Suppressor macrophage treated with lipopolysaccharide for 1 hour (primary cell): ENCODE measurements at places on chromosomes 6 and 20.
A peak's percentile ranks its signal among the peaks of the same experiment; 100 is the strongest.

GRCh38 chr6:118509009-118509617 is 39.0 kb upstream of the PLN start:
- DNase-seq = peak; percentile 7

GRCh38 chr6:51199105-51199552 is 380.5 kb downstream of the TFAP2B start:
- DNase-seq = no peak

- DNase-seq = no peak
Observed at GRCh38 chr6:89750338-89750737, 69.3 kb downstream of the MDN1 start.

- peak; percentile 95 for DNase-seq
Observed at GRCh38 chr6:31493875-31494694, 3.9 kb upstream of the MICB start.

GRCh38 chr20:53335555-53335954 is 258.1 kb downstream of the ZNF217 start:
- no peak for DNase-seq

DNA sequence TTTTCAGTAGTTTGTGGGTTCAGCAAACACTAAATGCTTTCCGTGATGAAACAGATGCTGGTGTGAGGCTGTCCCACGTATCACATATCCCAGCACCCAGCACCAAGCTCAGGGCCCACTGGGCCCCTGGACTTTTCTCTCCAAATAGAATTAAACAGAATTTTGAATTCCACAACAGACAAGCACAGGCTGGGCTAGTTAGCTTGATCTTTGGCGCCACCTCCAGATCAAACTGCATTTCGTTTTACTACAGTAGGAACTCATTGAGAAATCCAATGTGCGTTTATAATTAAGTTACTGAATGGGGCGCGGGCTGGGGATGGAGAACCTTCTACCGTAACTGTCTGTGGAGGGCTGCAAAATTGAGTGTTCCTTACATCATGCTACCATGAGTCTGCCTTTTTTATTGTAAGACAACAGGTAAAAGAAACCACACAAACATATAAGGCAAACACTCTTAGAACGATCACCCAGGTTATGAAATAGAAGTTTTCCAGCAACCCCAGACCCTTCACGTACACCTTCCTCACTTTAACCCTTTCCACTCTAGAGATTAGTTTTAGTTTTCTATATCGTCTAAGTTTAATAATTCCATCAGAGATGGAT is 107.8 kb downstream of the ZFP64 start:
- DNase-seq = peak; percentile 65

GRCh38 chr20:8722277-8722928 is 346.5 kb upstream of the PLCB4 start:
- DNase-seq = peak; percentile 82

DNA sequence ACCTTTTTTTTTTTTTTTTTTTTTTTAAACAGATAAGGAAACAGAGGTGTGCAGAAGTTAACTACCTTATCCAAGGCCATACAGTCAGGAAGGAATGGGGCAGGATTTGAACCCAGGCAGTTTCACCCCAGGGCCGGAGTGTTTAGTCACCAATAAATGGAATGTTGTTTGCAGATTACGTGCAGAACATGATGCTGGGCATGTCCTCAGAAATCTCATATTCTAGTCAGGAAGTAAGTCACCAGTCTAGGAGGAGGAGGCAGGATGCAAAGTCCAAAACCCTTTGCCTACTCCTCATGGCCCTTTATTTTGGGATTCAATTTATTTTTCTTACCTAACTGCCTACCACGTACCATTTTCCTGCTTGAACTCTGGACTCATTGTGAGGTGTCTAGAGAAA is 57.1 kb upstream of the LRRC1 start:
- DNase-seq = no peak

GRCh38 chr6:168562576-168563151 is 121.7 kb downstream of the SMOC2 start:
- no peak for DNase-seq

- DNase-seq = no peak
Observed at GRCh38 chr6:10640412-10640811, 54.0 kb downstream of the C6orf52 start.

GRCh38 chr6:137866200-137866913 is 702 bp upstream of the TNFAIP3 start:
- DNase-seq = no peak

GRCh38 chr6:38572186-38572813 is 67.4 kb downstream of the BTBD9 start:
- no peak for DNase-seq

GRCh38 chr6:2911171-2911570 is 8.1 kb upstream of the SERPINB9 start:
- DNase-seq = no peak

GRCh38 chr6:113734982-113735381 is 122.2 kb upstream of the MARCKS start:
- peak; percentile 81 for DNase-seq

- DNase-seq = no peak
Observed at GRCh38 chr6:157768863-157769551, 54.0 kb upstream of the SNX9 start.

- DNase-seq = no peak
Observed at GRCh38 chr6:107386340-107386739, 73.0 kb downstream of the PDSS2 start.

GRCh38 chr6:40049128-40049527 is 114.9 kb upstream of the MOCS1 start:
- DNase-seq = no peak

GRCh38 chr6:93376026-93376540 is 43.3 kb downstream of the EPHA7 start:
- DNase-seq = no peak

DNA sequence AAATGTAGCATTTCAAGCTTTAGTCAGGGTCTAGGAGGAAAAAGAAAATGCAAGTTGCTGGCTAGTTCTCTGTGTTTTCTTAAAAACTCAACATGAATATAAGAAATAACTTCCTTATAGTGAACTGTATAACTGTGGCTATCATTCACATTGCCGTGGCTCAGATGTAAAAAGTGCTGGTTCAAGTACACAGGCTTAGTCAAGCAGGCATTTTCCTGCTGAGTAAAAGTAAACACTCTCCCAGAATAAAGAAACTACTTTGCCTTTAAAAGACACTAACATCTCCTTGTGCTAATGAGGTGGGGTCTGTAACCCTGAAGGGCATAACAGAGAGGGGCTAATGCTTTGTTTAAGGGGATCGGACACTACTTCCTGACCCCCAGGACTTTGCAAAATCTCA is 3.3 kb downstream of the ATP5F1E start:
- no peak for DNase-seq

DNA sequence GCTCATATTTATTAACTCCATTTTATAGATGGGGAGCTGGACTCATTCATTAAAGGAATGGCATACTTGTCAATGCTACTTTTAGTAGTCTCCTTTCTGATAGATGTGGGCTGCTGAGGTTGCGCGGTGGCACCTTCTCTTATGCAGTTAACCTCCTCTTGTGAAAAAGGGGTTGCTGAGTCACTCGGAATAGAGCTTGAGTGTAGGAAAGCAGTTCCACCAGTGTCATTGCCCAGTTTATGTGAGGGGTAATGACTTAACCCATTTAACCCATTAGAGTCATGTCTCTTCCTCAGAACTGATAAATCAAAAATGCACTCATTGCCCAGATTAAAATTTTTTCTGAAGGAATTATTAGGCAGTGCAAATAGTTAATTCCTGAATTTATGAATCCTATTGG is 6.3 kb downstream of the MAPK14 start:
- peak; percentile 73 for DNase-seq

DNA sequence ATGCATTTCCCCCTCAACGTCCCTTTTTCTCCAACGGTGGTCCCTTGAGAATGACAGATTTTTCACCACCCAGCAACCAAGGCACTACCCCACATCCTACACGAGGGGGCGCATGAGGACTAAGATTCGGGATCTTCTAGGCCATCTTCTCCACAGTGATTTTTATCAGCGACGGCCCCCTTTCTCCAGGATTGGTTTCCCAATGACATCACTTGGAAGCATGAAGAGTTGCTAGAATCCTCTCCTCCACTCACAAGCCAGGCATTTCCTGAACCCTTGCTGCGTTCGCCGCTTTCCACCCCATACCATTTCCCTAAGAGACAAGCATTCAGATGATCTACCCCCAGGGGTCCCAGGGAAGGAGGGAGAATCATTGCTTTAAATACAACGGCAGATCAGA is 252.0 kb downstream of the HIVEP2 start:
- DNase-seq = peak; percentile 76

GRCh38 chr20:34522969-34523871 is 7.0 kb downstream of the DYNLRB1 start:
- DNase-seq = peak; percentile 46

- DNase-seq = no peak
Observed at GRCh38 chr6:7413151-7413823, 23.7 kb downstream of the RIOK1 start.

GRCh38 chr6:34993213-34993612 is 104.2 kb downstream of the ANKS1A start:
- DNase-seq = no peak

GRCh38 chr20:36591854-36592641 is 13.5 kb upstream of the RAB5IF start:
- DNase-seq = no peak

DNA sequence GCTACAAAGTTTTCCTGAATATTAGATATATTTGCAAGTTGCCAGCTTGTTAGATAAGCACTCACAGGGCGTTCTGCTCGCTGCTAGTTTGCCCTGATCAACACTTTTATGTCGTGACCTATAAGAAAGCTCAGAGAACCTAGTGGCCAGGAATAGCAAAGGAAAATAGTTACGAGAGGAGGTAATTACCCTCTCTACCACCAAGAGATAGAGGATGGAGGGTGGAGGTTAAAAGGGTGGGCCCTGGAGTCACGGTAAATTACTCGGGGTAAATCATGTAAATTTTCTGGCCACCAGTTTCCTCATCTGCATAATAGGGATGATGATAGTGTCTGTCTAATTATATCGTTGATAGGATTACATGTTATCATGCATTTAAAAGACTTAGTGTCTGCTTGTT is 87.2 kb downstream of the JPH2 start:
- no peak for DNase-seq

DNA sequence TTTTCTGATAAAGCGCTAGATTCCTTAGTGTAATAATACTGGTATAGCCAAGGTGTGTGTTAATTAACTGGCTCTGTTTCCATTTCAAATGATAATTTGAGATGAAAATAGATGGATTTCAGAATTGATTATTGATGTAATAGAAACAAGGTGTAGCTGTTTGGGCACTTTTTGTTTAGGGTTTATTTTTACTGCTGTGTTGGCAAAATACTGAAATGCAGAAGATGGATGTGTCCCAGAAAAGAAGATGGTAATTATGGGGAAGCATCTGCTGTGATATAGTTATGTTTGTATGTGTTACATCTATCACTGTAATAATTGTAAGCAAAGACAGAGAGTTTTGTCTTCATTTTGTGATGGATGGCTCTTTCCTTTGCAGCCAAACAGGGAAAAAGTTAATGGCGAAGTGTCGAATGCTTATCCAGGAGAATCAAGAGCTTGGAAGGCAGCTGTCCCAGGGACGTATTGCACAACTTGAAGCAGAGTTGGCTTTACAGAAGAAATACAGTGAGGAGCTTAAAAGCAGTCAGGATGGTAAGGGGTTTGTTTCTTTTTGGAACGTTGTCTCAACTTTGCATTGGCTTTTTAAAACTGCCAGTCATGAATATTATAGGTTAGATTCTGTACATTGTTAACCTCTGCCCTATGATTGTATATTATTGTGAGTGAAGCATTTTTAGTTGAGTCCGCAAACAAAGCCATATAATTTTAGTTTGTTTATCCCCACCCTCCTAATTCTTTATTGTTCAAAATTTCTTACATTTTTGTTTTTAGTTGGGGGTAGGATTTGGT is 8.6 kb upstream of the ACAT2 start:
- no peak for DNase-seq

- DNase-seq = no peak
Observed at GRCh38 chr6:94735270-94735669, 842.1 kb upstream of the MANEA start.

GRCh38 chr6:41209547-41210320 is 8.8 kb upstream of the TREML2 start:
- no peak for DNase-seq

DNA sequence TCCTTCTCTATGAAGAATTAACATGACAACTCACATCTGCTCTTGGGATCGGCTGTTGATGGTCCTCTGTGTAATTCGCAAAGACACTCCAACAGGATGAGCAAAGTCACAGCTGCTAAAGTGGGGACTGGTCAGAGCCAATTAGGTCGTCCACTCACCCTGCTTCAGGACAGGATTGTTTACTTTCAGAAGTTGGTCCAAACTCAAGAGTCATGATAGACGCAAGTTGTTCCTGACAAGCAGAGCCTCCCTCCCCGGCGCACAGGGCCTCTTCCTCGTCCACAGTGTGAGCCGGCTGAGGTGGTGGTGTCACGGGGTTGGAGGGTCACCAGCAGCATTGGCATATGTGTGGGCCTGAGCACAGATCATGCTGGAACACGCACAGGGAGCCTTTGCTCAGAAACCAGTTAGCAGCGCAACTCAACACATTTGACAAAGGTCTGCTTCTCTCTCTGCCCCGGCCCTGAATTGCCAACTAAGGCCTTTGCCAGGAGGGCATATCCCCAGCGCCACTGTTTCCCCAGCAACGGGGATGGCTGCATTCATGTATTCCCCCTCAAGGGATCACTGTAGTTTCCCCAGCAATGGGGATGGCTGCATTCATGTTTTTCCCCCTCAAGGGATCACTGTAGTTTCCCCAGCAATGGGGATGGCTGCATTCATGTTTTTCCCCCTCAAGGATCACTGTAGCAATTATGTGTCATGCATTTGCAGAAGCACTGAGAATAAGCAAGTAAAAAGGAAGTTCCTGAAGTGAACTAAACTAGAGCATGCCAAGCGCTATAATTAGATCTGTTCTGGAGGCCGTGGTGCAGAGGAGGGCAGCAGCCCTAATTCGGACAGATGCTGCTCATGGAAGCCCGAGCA is 111.7 kb downstream of the THBS2 start:
- peak; percentile 80 for DNase-seq

- no peak for DNase-seq
Observed at GRCh38 chr6:164087211-164087610, 672.7 kb downstream of the QKI start.

- peak; percentile 51 for DNase-seq
Observed at GRCh38 chr6:12947151-12947871, 230.7 kb downstream of the PHACTR1 start.

DNA sequence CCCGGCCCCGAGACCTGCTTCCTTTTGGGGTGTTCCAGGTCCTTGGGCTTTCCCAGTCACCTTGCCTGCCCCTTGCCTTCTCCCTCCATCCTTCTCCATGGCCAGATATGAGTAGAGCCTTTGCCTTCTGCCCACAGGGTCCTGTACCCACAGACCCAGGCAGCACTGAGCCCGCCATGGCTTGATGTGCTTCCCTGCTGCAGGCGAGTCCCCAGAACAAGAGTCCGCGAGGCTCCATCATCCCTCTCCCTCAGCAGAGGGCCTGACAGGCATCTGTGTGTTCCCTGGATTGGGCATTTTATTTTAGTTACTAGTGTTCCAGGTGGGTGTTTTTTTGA is 21.9 kb downstream of the PYGB start:
- DNase-seq = no peak

- no peak for DNase-seq
Observed at GRCh38 chr6:49145280-49145679, 317.8 kb downstream of the MMUT start.

- DNase-seq = no peak
Observed at GRCh38 chr20:59253779-59254319, 46.6 kb upstream of the EDN3 start.
